NCI-H1694 (cell line): ENCODE measurements at places on chromosomes 1 and 21.

- no peak for DNase-seq
Measured at GRCh38 chr1:22862752-22863151, 109.9 kb downstream of the LACTBL1 start.

- no peak for DNase-seq
Measured at GRCh38 chr21:35824136-35824535, 236.2 kb downstream of the SETD4 start.

DNA sequence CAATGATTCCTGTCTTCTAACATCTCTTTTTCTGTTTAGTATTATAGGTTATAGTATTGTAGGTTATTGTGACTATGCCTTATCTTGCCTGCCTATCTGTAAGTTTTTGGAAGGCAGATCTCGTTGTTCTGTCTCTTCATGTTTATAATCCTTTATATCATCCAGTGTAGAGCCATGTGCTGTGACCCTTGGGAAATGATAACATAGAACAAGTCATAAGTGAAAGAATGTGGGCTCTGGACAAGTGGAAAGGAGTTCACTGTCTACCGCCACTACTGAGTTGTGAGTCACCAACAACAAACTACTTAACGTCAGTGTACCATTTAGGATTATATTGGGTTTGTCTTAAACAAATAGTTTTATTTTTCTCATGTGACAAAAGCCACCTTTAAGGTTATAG, 139.3 kb downstream of the LYPLAL1 start:
- no peak for DNase-seq

- DNase-seq: no peak
Measured at GRCh38 chr21:19261731-19262376, 858.3 kb upstream of the TMPRSS15 start.

DNA sequence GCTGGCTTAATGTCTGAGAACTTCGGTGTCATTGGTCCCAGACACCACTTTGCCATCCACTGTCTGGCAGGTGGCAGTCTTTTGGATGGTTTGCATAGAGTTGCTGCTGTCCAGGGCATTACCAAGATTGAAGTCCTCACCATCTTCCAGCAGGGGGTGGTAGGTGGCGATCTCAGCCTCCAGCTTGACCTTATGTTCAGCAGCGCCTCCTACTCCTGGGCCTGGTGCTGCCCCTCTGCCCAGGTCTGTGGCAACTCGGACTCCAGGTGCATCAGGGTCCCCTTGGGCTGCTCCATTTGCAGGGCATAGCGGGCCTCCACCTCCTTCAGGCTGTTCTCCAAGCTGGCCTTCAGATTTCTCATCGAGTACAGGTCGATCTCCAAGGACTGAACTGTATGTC, 573.3 kb upstream of the NCAM2 start:
- DNase-seq: no peak

DNA sequence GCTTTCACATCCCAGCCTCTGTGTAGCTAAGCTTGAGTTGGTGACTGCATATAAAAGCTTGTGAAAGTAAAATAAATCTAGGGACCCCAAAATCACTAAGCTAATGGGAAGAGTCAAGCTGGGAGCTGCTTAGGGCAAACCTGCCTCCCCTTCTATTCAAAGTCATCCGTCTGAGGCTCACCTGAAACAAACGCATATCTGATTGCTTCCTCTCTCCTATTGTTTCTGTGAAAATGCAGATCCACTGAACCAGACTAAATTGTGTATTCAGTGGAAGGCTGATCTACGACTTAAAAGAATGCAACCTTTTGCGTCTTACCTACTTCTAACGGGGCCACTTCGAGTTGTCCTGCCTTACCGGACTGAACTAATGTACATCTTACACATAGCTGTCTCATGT, 70.3 kb downstream of the LTN1 start:
- no peak for DNase-seq

DNA sequence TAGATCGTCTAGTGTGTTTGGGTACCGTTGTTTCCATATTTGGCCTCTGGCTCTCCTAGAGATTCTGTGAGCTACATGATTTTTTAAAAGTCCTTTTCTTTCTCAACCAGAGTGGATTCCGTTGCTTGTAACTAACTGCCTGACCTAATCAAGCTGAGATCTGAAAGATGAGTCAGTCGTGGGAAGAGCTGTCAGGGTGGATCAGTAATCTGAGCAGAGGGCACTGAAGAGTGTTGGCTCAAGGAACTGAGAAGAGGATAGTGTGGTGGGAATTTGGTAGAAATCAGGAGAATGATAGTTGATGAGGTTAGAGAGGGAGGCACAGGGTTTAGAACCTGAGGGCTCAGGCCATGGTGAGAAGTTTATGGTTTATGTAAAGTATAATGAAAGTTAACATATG, 52.2 kb downstream of the TRAF5 start:
- DNase-seq: no peak

- no peak for DNase-seq
Measured at GRCh38 chr1:242530761-242531160, 6.3 kb upstream of the PLD5 start.

GRCh38 chr1:28246427-28246832, 10.5 kb downstream of the ATP5IF1 start:
- DNase-seq: no peak

- DNase-seq: no peak
Measured at GRCh38 chr1:227791425-227792143, 23.9 kb upstream of the PRSS38 start.

DNA sequence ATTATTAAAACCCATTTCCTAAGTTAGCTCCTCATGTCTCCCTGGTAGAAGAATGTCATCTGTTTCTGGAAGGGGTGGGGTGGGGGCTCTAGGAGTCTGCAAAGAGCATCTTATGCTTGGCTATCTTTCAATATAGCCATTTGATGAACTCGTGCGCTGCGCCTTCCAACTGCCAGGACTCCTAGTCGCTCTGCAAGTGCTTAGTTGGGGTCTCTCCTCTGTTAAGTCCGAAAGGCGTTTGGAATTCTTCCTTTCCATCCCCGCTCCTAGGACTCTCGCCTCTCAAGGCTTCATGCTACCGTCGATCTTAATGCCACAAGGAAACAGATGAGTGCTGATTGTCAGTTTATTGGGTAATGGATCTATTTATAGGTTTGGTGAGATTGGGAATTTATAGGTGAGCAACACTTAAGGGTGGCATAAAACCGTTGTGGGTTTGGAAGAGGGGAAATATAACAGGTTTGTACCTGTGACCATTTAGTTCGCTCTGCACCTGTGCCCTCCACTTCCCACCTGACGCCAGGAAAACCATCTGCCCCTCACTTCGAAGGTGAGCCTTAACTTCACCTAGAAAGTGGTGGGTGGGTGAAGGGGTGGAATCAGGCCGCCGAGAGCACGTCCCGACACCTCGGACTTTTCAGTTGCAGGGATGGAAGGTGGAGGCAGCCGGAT, 1.1 kb downstream of the KCNH1 start:
- DNase-seq: no peak

DNA sequence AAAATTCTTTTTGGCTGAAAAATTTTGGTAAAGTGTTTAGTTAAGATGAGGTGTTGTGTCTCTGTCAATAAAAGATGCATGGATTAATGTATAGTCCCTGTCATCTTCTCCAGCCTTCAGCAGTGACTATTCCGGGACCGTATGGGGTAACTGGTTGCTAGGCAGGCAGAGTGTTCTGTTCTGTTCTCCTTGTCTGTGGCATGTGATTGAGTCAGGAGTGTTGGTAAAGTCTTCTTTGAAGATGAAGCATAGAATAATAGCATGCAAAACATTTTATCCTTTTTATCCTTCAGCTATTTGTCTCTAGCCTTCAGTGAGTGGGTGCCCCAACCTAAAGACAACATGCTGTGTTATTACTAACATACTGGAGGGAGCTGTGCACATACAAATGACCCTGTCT, 74.6 kb downstream of the RGL1 start:
- DNase-seq: no peak

GRCh38 chr1:33425900-33426299, 5.0 kb downstream of the PHC2 start:
- no peak for DNase-seq
